Stimulated activated CD4-positive, alpha-beta T cell treated with anti-CD3 and anti-CD28 coated beads, Interleukin-12 subunit alpha, Interleukin-12 subunit beta, amount 100 ng/mL, for 24 hours (primary cell): ENCODE measurements at places on chromosomes 7 and 10.

GRCh38 chr7:132262160-132262470, 314.2 kb downstream of the PLXNA4 start:
- DNase-seq: no peak

DNA sequence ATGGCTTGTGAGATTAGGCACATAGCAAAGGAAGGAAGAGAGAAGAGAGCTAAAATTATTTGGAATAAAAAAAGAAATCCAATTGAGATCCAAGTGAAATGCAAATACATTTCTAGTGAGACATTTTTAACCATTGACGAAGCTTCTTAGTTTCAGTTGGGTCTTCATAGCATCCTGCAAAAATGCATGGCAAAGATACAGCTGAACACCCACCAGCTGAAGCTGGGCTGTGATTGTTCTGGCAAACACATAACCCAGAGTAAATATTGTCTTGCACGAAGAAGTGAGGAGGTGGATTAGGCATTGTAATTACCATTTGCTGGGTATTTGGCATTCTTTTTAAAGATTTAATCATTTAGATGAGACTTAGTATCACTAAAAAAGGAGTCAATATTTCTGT, 409.4 kb downstream of the GRM8 start:
- DNase-seq: no peak

DNA sequence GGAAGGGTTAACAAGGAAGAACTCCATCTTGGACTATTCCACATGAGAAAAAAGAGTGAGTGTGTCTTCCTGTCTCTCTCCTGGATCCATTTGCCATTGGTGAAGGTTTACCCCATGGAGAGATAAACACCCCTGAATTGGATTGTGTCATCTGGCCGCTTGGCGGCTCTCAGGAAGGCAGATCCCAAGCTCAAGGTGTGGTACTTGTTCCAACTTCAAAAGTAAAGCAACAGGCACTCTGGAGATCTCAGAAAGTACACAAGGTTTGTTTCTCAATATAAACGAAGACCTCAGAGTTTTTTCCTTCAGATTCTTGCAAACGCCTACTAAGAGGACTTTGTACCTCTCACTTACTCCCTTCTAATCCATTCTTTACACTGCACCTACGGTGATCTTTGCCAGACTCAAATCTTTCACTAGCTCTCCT, 116.7 kb downstream of the REEP3 start:
- DNase-seq: no peak

GRCh38 chr10:70064486-70064885, 11.8 kb downstream of the MACROH2A2 start:
- no peak for DNase-seq
